ENCODE measurements at places on chromosomes 16 and 17.
A peak's percentile ranks its signal among the peaks of the same experiment; 100 is the strongest.

- DNase-seq, result peak; percentile 89
Measured at GRCh38 chr17:78390241-78391050, 12.0 kb downstream of the PGS1 start.

- DNase-seq, result no peak
Measured at GRCh38 chr17:74654742-74655141, 31.2 kb upstream of the CD300E start.

GRCh38 chr16:58456193-58456592 lies 43.8 kb upstream of the NDRG4 start:
- no peak for DNase-seq

GRCh38 chr17:13367154-13367553 lies 234.6 kb downstream of the HS3ST3A1 start:
- no peak for DNase-seq

GRCh38 chr17:27980043-27980442 lies 62.4 kb upstream of the NLK start:
- peak; percentile 13 for DNase-seq

DNA sequence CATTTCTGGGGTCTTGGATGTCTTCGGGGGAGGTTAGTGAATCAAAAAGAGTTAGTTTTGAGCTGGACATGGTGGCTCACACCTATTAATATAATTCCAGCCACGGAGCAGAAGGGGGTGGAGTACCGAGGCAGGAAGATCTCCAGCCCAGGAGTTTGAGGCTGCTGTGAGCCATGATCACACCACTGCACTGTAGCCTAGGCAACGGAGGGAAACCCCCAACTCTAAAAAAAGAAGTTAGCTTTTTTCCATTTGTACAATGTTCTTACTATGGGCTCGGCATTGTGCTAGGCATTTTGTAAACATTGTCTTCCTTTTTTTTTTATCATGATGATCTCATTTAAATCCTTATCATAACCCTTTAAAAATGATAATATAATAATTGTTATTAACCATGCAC lies 8.3 kb upstream of the SNF8 start:
- DNase-seq, result no peak

- no peak for DNase-seq
Measured at GRCh38 chr16:57113042-57113453, 20.7 kb downstream of the CPNE2 start.

DNA sequence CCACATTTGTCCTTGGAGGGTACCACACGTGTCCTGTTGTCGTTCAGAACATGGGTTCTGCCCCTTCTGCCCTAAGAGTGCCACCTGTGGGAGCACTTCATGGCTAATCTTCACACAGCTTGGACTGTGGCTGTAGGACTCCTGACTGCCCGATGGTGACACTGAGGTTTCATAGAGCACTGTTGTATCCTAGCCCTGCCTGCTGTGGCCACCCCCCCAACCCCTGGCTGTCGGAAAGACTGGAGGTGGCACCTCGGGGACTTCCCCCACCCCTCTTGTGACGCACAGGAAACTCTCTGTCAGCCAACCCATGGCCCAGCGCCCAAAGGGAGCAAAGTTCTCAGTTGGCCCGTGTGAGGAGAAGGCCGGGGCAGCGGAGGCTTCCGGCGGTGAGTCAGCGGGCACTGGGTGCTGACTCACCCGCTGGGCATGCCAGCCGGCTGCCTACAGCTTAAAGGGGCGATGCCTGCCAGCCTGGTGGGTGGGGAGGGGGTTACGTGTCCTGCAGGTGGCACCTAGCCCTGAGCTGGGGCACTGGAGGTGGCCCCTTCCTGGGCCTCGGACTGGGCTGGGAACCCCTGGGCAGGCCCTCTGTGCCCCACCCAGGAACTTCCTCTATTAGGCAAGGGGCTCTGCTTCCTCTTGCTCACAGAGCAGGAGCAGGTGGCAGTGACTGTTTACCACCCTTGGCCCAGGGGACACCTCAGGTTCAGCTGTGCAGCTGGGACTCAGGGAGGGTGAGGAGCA lies 3.4 kb downstream of the MAP2K3 start:
- peak; percentile 86 for DNase-seq

DNA sequence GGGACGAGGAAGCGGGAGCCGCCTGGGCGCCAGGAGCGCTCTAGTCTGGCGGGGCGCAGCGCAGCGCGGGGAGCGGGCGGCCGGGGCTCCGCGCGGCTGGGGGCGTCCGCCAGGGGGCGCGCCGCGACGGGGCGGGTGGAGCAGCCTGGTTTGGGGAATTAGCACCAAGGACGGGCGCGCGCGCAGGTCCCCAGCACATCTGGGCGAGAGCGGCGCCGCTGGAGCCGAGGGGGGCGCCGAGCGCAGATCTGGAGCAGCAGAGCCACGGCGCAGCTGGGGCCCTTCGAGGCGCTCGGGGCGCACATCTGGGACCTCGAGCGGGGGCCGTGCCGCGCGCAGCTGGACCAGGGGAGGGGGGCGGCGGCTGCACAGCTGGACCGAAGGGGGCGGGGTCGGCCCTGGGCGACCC lies at the start of gene NXPH3:
Gene NXPH3, plus strand, starts transcription at position 193 of the 409 bp plus-strand sequence. CDS start 349 bp downstream, outside the sequence.
- no peak for DNase-seq

- no peak for DNase-seq
Measured at GRCh38 chr16:5761592-5761991, 664.0 kb upstream of the EEF2KMT start.

DNA sequence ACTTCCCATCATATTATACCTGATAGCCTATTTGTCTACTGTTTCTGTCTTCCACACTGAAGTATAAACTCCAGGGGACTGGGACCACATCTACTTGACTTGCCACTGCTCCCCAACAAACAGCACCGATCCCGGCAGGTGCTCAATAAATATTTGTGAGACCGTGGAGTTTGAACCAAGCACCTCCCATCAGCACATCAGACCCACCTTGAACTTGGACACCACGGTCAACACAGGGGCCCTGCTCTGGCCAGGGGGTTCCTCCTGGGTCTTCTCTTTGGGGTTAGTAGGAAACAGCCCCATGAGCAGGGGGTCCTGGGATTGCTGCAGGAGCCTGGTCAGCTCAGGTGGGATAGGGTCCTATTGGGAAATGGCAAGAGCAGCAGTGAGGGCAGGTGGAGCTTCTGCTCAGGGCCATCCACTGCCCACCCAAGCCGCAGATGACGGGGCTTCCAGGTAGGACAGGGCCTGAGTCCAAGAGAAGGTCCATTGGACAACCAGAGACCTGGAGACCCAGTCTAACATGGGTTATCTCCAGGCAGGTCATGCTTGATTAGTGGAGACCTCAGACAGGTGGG lies 19.9 kb downstream of the ZNHIT3 start:
- no peak for DNase-seq

DNA sequence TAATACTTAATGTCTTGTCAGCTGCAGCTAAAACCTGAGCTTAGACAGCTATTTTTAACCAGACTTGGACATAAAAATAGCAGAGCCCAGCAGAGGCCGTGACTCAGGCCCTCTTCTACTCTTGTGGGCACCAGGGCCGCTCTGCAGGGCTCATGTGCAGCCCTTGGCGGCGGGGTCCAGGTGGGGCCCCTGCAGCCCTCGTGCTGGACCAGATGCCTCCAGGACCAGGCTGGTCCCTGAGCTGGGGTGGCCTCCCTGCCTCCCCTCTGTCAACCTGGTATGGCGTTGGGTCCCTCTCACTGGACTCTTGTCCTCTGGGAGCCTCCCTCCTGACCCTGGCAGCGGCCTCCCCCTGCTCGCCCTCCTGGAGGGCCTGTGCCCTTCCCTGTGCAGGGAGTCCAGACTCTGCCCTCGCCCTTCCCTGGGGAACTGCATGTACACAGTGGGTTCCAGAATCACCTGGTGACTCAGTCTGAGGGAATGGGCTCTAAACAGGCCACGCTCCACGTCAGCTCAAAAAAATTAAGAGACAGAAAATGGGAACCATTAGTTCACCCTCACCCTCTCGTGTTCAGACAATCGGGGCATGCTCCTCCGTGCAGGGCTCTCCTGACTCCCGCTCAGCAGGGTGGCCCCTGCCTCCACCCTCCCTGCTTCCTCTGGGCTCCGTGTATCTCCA lies 9.7 kb downstream of the CDK5R1 start:
- DNase-seq, result peak; percentile 48

DNA sequence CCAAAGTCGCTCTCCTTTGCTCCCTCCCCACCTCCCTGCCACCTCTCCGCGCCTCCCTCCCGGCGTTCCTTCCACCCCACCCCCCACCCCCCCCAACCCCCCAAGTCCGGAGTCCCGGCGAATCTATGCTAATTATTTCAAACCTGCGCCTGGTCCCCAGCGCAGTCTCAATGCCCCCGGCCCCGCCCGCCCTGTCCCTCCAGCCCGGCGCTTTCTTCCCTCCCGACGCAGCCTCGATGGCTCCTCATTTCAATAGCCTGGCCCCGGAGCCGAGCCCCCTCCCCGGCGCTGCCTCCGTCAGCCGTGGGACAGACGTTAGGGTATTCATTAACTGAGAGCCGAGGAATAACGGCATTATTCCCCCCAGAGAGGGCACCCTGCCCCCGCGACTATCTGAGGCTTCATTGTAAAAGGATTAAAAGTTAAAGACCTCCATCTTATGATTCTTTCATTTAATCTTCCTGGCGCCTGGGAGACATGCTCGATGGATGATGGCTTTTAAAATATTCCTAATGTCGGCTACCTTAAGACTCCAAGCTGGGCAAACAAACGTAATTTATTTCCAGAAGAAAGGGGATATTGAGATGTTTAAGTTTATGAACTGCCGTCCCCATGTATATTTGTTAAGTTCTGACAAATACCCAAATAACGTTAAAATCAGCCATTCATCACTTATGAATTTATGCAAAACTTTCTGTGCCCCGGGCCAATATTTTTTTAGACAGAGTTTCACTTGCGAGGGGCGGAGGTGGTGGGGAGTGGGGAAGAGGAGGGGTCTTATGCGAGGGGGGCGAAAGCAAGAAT lies 3.4 kb downstream of the NOG start:
- no peak for DNase-seq

- DNase-seq, result no peak
Measured at GRCh38 chr16:65828296-65828695, 538.2 kb upstream of the CDH5 start.

DNA sequence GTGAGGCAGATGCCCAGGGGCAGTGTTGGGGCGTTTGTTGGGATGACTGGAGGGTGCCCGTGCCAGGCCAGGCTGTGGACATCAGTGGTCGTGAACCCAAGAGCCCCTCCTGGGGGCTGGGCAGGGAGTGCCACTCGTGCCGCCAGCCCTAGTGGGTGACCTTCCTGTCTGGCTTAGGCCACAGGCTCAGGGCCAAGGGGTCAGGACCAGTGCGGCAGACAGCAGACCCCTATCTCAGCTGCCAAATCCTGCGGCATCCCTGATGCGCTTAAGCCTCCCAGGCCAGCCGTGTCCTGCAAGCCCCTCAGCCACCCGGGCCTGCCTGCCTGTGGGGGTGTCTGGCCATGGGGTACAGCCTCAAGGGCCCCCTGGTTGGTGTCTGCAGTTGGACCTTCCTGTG lies 14.7 kb downstream of the PRSS27 start:
- no peak for DNase-seq

DNA sequence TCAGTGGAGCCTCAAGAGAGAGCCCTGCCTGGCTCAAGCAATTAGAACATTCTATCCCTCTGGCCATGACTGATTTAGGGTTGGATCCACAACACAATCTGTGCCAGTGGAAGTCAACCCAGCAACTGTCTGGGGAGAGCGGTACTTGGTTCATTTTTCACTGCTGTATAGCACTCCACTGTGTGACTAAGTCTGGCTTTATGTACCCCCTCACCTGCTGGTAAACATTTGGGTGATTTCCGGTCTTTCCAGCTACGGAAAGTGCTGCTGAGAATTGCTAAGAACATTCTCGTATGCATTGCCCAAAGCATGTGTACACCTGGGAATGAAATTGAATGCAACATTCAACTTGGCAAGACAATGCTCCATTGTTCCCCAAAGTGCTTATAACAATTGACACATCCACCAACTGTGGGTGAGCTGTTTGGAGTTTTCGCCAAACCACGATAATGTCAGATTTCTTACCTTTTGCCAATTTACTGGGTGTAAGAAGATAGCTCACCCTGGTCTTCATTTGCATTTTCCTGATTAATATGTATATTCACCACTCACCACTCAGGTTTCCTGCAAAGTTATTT lies 63.5 kb upstream of the MED9 start:
- DNase-seq, result no peak
